ENCODE measurements at places on chromosomes 2 and 18. TPM values are rescaled to one million over a fixed set of nuclear protein-coding genes. Genes with fewer than 3 reads are reported as not detected.

DNA sequence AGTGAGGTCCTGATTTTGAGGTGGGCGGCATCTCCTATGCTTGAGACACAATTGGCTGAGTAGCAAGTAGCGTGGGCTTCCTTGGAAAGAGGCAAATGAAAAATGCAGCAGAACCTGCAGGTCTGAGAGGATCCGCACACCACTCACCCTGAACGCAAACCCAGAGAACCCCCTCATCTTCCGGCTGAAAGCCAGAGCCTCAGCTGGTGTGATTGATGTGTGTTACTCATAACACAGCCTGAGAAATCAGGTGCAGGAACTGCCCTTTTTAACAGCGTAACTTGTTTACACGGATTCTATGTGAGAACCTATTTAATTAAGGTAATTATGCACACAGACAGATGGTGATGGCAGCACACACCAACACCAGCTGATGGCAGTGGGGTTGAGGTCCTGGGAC, 123.4 kb downstream of the MRO start:
- no peak for DNase-seq

UCN gene
- polyA plus RNA-seq = 0.26 TPM

GRCh38 chr18:65458871-65459270, 291.9 kb upstream of the CDH7 start:
- DNase-seq = no peak

DNA sequence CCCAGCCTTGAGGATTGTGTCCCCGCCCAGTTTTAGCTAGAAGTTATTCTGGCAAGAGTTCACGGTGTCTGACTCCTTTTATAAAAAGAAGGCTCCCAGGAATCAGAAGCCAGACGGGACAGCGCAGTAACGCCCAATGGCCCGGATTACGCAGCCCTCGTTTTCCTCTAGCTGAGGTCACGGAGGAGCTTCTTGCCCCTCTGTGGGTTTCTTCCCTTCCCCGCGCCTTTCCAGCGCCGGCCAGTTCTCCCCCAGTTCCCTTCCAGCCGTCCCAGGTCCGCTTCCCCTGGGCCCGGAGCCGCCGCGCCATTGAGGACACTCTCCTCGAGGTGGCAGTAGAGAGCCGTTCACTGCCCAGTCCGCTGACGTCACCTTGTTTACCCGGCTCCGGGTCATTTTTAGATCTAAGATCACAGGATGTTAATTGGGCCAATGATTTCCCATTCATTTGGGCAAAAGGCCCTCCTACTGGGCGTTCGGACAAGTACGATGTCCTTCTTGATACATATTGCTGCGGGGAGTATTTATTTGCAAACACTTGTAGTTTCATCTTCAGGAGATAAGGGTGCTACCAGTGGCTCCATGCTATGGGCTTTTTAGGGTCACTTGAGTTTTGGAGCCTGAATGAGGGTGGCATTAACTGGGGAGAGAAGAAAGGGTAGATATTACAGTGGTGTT, 81.5 kb upstream of the PPM1B start:
- DNase-seq = peak; percentile 93

DNA sequence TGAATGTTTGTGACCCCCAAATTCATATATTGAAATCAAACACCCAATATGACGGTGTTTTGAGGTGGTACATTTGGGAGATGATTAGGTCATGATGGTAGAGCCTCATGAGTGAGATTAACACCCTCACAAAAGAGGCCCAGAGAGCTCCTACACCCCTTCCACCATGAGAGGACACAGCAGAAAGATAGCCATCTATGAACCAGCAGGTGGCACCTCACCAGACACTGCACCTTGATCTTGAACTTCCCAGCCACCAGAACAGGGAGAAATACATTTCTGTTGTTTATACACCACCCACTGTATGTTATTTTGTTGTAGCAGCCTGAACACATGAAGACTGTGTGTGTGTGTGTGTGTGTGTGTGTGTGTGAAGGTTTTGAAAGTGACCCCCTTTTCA, 58.1 kb downstream of the ST3GAL5 start:
- DNase-seq = no peak

DNA sequence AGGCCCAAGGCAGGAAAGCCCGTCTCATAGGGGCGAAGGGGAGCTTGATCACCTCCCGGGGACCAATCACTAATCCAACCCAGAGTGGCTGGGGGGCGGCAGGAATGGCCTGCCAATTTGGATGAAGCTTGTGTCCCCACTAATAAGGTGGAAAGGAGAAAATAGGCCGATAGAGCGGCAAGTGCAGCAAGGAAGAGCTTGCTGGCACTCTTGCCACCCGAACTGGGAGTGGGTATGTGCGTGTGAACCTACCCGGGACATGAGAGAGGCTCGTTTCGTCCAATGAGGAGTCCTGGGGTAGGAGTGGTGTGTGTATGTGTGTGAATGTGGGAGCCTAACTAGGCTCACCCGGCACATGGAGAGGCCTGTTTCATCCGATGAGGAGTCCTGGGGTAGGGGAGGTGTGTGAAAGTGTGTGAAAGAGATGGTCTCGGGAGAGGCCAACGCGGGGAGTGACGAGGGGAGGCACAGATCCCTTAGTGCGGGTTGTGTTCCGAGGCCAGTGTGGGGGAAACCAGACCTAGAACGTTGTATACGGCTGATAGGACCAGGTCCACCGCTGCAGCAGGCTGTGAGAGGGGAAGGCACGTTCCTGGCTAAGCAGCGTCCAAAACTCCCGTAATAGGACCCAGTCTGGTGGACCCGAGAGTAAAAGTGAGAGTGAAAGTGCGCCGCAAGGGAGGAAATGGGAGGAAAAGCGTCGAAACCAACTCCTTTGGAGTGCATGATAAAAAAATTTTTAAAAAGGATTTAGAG, 47.1 kb upstream of the SELENOI start:
- DNase-seq = peak; percentile 67

- no peak for DNase-seq
Measured at GRCh38 chr18:52615943-52616342, 275.9 kb downstream of the DCC start.

- no peak for DNase-seq
Measured at GRCh38 chr2:27162151-27163121, 13.6 kb downstream of the TCF23 start.

DNA sequence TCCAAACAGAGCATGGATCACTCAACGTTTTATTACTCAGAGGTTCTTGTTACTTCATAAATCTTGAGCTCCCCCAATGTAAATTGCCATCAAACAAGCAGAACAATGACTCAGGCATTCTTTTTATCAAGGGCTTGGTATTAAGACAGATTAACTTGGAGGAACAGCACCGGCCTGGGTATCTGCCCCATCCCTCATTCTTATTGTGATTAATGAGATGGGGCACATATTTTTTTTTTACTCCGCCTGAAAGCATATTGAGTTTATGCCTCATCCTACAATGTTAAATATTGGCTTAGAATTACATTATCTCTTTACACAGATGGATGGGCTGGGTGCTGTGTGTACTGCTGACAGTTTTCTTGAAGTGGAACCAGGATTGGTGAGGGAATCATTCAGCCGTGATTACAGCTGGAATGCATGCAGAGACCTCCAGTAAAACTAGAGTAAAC, 387.3 kb downstream of the CLIP4 start:
- no peak for DNase-seq

GRCh38 chr2:238247841-238248453, 8.1 kb upstream of the HES6 start:
- DNase-seq = peak; percentile 51

GRCh38 chr2:201680743-201681142, 17.7 kb downstream of the MPP4 start:
- DNase-seq = no peak

IL36RN gene
- not detected for polyA plus RNA-seq

SERPINB13 gene
- not detected for polyA plus RNA-seq

- DNase-seq = no peak
Measured at GRCh38 chr2:112947374-112947773, 30.4 kb upstream of the IL36G start.

GRCh38 chr2:39468579-39469451, 31.7 kb upstream of the MAP4K3 start:
- DNase-seq = no peak

STK17B gene
- 3.1 TPM for polyA plus RNA-seq

SCRN3 gene
- polyA plus RNA-seq = 33.2 TPM

LRRC30 gene
- polyA plus RNA-seq = not detected

DNA sequence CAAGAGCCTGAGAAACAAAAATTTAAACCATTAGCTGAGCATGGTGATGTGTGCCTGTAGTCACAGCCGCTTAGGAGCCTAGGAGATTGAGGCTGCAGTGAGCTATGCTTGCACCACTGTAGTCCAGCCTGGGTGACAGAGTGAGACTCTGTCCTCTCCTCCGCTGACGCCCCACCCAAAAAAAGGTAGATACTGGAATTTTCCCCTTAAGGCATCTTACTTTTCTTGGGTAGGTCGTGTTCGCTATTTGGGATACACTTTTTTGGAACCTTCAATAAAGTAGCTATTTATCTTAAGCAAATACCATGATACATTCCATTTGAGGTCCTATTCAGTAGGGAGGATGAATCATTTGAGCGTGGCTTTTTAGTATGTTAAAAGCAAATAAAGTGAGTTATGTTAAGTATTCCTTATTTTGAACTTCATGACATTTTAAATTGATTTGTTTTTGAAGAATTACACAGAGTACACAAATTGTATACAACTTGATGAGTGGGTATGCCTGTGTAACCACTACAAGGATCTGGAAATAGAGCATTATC, 38.7 kb downstream of the RALBP1 start:
- no peak for DNase-seq

All from psoas muscle (tissue), 8 donors.